ENCODE measurements at places on chromosomes 3 and 15. TPM values are rescaled to one million over a fixed set of nuclear protein-coding genes. Genes with fewer than 3 reads are reported as not detected.

The CHRNA5 gene
- 10.5 TPM for total RNA-seq

The BCHE gene
- not detected for total RNA-seq

The LTF gene
- not detected for total RNA-seq

The LSMEM2 gene
- not detected for total RNA-seq

The ENTPD3 gene
- not detected for total RNA-seq

The LSAMP gene
- total RNA-seq = not detected

The CIP2A gene
- total RNA-seq = 54.1 TPM
